Left ventricle myocardium inferior (tissue), 1 donor: ENCODE measurements at places on chromosomes 3 and 15.
A peak's percentile ranks its signal among the peaks of the same experiment; 100 is the strongest.

DNA sequence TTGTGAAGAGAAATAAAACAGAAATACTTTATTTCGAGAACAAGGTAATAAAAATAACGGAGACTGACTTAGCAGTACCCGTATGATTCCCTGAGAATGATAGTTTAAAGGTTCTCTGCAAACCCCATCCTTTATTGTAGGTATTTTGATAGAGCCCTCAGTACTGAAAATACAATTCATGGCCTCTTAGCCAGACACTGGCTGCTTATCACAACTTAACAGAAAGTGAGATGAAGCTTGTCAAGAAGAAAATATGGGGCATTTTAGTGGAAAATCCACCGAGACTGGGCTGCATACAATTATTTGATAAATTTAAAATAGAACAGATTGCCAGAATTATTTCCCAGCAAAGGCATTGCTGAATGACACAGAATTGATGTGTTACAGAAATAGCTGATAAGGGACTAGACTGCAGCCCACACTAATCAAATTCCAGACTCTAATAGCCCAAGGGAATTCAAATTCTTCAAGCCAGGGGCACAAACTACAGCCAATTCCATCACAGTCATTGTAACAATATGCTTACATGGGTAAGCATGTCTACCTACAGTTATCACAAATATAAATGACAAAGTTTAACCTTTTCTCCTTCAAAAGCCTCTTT is 521.9 kb downstream of the PLOD2 start:
- no peak for DNase-seq

DNA sequence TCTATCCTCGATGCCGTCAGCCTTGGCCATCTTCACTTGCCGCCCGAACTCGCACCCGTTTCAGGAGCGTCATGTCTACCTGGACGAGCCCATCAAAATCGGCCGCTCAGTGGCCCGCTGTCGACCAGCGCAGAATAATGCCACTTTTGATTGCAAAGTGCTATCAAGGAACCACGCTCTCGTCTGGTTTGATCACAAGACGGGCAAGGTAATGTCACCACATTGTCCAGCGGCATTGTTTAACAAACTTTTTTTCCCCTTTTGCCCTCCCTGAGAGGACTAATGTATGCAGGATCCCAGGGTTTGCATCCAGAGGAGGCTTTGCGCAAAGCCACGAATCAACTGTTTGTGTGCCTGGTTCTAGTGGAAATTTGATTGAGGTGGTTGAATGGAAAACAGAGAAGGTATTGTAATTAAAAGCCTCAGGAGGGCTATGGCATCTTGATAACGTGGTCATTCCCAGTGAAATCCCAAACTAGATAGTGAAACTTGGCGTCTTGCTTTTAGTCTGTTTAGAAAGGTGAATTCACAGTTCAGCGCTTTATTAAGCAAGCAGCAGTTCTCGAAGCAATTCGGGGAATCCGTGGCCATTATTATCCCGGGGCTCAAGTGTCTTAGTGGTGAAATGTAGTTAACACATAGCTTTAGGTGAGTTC is 1.7 kb downstream of the SLMAP start:
- DNase-seq, result no peak

GRCh38 chr3:150286390-150287147 is 121.5 kb upstream of the TSC22D2 start:
- no peak for DNase-seq

DNA sequence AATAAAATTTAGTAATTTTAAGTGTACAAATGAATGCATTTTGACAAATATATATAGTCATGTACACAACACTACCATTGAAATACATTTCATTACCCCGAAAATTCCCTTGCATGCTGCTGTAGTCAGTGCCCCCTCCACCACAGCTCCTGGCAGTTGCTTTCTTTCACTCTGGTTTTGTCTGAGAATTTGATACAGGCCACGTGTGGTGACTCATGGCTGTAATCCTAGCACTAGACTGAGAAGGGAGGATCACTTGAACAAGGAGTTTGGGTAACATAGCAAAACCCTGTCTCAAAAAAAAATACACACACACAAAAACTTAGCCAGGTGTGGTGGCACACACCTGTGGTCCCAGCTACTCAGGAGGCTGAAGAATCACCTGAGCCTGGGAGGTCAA is 65.4 kb downstream of the TFRC start:
- DNase-seq, result no peak

GRCh38 chr15:51286816-51287215 is 51.6 kb downstream of the CYP19A1 start:
- no peak for DNase-seq

DNA sequence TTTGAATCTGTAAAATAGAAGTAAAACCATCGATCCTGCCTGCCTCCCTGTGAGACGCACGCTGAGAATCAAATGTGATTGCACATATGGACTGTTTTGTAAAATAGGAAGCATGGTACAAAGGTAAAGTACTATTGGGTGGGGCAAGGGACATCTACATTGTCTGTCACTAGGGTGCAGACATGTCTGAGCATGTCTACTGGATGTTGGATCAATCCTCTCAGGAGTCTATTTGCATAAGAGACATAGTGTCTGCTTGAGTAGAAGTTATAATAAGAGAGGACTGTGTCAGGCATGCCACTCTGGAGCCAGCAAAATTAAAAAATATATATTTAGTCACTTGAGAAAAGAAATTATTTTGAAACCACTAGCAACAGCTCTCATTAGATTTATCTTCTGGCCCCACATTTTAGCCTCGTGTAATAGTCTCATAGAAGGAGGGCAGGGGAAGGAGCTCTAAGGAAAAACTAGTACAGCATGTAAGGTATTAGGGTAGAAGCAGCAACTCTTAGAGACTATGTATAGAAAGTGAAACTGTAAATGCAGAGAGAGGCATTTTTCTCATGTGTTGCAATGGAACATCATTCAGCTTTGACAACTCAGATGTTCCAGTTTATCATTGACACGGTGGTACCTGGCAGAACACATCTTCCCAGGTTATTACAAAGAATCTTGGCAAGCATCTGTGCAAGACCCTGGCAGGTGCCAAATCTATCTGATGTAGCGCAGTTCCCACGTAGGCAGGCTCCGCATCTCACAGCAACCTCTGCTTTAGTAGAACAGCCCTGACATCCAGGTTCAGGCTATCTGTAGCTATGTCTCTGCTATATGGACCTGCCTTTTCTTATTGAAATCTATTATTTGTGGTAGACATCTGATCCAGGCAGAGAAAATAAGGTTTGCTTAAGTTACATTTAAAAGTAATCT is 85.2 kb upstream of the CHL1 start:
- DNase-seq, result no peak

- no peak for DNase-seq
These were observed 22.6 kb upstream of the IP6K2 start for GRCh38 chr3:48739617-48739954.

DNA sequence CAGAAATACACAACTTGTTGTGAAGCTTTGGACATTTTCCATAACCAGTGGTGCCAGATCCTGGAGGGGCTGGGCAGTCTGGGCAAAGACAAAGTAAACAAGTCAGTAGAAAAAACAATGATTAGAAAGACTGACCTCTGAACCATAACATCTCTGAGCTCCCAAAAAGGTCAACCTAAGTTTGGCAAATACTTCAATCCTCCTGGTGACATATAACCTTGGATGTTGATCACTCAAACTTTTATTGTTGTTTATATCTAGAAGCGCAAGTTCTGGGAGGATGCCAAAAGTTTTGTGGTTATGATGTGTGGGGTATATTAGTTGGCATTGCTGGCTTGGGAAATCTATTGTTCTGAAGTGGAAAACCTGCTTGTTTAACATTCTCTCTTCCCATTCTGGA is 257.7 kb downstream of the DIPK2A start:
- no peak for DNase-seq

DNA sequence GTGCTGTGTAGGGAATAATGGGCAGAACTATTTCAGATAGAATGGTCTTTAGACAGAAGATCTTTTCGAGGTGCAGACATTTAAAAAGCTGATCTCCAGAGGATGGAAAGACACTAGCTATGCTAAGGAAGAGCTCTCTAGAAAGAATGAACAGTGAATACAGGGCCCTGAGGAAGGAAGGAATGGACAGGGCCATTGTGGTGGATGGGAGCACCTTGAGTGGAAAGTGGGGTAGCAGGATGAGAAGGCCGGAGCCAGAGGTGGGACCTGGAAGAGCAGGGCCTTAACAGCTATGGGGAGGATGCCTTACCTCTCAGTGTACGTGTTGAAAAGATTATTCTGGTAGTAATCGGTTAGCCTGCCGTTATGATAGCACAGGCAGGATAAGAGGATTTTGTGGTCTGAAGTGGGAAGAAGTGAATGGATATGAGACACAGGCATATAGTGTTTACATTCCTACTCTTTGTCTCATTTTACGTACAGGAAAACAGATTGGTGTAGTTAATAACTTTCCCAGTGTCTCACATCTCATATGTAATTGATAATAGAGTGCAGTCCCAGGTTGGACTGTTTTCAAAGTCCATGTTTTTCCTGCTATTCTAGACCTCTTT is 172.4 kb downstream of the KLHL25 start:
- no peak for DNase-seq

- no peak for DNase-seq
These were observed 15.0 kb downstream of the PDIA5 start for GRCh38 chr3:123081718-123082369.

GRCh38 chr3:114022145-114022802 is 34.1 kb downstream of the CCDC191 start:
- DNase-seq, result no peak

- no peak for DNase-seq
These were observed 160.9 kb downstream of the TIGIT start for GRCh38 chr3:114454551-114455251.

- no peak for DNase-seq
These were observed 35.2 kb downstream of the RNF13 start for GRCh38 chr3:149848238-149848637.

GRCh38 chr3:72031581-72031980 is 246.6 kb upstream of the PROK2 start:
- DNase-seq, result peak; percentile 16

- no peak for DNase-seq
These were observed 67.1 kb upstream of the UBE2E2 start for GRCh38 chr3:23136054-23136453.

- DNase-seq, result no peak
These were observed 500 bp upstream of the RAB6B start for GRCh38 chr3:133896002-133896761.

DNA sequence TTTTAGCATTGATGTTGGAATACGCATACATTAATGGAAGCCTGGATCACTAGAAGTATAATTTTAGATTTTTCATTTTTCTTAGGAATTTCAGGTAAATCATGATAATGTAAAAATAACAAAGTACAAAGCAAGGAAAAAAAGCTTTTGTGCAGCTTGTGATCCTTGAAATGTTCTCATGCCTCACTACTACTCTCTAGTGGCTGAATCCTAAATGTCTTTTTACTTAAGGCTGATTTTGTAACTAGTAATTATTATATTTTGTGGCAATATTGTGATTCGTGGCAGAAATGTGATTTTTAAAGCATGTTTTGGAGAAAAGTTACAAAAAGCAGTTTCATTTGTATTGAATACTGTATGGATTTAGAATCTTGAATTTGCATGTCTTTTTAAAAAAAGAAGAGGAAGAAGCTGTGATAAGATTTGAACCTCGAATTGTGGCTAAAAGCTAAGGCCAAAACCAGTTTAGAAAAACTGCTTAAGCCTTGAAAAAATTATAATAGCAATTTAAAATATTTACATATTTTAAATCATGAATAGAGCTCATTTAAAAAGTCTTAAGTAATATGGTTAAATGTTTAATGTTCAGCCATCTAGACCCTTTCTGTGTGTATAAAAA is 39.0 kb downstream of the U2SURP start:
- no peak for DNase-seq

DNA sequence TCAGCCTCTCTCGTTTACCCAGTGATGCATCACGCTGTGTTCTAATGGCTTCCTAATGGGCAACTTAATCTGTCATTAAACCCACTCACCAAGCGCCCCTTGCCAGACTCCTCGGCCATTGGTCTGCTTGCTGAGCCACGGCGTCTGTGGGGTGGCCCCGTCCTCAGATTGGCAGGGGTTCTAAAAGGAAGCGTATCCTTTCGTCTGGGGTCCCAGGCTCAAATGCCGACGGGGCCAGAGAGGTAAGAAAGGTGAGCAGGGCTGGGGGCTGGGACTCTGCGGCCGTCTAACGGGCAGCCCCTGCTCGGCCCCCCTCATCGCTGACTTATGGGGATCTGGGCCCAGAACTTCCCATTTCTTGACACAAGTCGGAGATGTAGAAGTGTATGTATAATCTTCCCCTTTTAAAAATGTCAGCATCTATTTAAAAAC is 315.1 kb upstream of the PROK2 start:
- no peak for DNase-seq

GRCh38 chr15:43133430-43134156 is at the start of gene TMEM62:
TMEM62 (plus strand) TSS chr15:43133586; CDS start chr15:43133803, 217 bp downstream.
- DNase-seq, result peak; percentile 85

- no peak for DNase-seq
These were observed 152.3 kb downstream of the MCTP2 start for GRCh38 chr15:94383706-94384105.

- DNase-seq, result no peak
These were observed 18.9 kb downstream of the CDCP1 start for GRCh38 chr3:45127130-45127822.

DNA sequence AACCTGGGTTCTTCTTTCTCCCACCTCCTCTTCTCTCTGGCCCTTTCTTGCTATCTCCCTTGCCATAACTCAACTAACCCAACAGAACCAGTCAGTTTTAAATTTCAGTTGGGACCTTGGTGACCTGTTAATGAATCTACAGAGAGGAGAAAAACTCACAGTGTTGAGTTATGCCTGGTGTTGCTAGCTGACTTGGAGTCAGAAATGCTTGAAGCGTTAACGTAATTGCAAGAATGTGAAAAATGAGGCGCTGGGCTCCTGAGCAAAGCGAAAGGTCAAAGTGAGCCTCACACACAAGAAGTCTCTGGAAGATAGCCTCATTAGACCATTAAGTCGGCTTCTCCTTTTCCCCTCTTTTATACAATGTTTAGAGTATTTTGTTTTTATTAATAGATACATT is 18.4 kb downstream of the MEIS2 start:
- DNase-seq, result no peak

DNA sequence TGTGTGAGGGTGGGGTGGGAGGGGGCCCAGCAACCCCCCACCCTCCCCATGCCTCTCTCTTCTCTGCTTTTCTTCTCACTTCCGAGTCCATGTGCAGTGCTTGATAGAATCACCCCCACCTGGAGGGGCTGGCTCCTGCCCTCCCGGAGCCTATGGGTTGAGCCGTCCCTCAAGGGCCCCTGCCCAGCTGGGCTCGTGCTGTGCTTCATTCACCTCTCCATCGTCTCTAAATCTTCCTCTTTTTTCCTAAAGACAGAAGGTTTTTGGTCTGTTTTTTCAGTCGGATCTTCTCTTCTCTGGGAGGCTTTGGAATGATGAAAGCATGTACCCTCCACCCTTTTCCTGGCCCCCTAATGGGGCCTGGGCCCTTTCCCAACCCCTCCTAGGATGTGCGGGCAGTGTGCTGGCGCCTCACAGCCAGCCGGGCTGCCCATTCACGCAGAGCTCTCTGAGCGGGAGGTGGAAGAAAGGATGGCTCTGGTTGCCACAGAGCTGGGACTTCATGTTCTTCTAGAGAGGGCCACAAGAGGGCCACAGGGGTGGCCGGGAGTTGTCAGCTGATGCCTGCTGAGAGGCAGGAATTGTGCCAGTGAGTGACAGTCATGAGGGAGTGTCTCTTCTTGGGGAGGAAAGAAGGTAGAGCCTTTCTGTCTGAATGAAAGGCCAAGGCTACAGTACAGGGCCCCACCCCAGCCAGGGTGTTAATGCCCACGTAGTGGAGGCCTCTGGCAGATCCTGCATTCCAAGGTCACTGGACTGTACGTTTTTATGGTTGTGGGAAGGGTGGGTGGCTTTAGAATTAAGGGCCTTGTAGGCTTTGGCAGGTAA is 8.1 kb downstream of the FAM131A start:
- DNase-seq, result peak; percentile 55
